ENCODE measurements at places on chromosomes 13 and 19.

- no peak for DNase-seq
Observed at GRCh38 chr19:18308948-18309325, 13.9 kb downstream of the LSM4 start.

- no peak for DNase-seq
Observed at GRCh38 chr13:40103864-40104263, 448.4 kb downstream of the COG6 start.

- DNase-seq = no peak
Observed at GRCh38 chr19:53055117-53055516, 10.6 kb downstream of the ERVV-2 start.

DNA sequence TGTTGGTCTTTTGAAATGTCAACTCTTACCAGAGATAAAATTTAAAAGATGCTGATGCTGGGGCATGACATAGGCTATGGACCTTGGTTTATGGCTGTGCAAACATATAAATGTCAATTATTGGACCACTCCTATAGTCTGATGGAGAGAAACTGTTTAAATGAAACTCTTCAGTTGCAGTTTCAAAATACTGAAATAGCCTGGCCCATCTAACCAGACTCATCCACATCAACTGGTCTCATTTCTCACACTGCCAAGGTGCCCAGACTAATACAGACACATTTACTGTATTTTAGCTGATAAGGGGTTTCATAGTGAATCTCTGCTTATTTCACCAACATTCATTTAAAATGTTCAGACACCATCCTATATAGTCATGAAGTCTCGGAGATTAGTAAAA lies 19.9 kb downstream of the SERPINE3 start:
- no peak for DNase-seq

GRCh38 chr13:44537248-44537647 lies 38.9 kb downstream of the TSC22D1 start:
- no peak for DNase-seq

DNA sequence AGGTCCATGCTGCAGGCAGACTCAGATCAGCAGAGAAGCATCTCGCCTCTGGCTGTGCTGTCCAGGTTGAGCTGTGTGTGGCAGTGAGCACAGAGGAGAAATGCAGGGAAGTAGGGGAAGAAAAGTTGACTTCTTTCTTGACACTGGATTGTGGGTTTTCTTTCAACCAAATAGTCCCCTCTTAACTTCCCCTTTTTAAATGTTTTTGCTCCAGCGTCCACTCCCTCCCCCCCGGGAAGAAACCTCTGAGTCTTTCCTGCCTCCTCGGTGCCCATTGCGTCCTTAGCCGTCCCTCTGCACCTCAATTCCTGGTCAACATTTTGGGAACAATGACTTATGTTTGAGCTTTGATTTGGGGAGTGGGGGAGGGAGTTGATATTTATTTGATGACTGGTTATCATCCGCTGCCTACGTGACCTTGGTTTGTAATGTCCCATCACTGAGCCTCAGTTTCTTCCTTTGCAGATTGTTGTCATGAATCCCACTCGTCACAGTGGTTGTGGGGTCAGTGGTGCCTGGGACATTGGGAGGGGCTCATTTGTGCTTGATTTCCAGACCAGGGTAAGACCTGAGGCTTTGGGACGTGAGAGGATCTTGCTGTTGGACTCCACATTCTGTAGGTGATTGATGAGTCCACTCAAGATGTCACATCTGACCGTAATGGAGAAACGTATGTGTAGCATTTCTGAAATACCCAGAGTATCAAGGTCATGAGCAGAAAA lies at the start of gene LILRB2:
LILRB2 (minus strand) TSS at position 104 of the 722 bp plus-strand sequence. CDS start 614 bp downstream, outside the sequence.
- no peak for DNase-seq

GRCh38 chr19:1389033-1389940 lies 5.6 kb downstream of the NDUFS7 start:
- no peak for DNase-seq

DNA sequence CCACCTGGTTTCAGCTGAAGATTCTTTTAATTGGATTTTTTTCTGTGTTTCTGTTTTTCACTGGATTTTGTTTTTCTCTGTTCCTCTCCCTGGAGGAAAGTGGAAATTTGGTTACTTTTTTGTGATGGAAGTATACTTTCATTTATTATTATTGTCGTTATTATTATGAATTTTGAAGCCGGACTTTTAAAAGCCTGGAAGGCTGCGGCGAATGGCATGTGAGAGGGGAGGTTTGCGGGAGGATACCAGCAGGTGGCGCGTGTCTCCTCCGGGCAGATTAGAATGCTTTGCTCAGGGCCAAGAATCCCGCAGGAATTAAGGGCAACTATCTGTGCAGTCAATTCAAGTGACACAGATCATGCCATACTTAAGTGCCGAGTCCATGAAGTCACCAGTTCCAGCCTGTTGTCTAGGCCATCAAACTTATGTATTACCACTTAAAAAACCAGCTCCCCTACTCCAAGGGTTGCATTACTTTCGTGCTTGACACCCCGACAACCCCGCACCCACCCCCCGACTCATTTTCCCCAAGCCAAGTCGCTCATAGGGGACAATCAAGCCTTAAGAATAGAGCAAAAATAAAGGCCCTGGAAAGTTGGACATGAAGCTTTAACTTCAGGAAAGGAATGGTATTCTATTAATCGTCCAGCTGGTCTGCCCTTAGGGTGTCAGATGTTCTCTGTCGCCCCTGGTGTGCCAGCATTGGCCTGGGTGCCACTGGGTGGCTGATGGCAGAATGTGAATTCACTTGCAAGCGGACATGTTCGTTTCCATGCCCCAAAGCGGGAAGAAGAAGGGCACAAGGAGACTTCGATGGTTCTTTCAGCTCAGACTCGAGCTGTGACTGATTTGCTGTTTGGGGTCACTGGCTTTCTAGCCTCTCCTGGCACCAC lies 1.3 kb upstream of the LRCH1 start:
- DNase-seq = peak; percentile 65

DNA sequence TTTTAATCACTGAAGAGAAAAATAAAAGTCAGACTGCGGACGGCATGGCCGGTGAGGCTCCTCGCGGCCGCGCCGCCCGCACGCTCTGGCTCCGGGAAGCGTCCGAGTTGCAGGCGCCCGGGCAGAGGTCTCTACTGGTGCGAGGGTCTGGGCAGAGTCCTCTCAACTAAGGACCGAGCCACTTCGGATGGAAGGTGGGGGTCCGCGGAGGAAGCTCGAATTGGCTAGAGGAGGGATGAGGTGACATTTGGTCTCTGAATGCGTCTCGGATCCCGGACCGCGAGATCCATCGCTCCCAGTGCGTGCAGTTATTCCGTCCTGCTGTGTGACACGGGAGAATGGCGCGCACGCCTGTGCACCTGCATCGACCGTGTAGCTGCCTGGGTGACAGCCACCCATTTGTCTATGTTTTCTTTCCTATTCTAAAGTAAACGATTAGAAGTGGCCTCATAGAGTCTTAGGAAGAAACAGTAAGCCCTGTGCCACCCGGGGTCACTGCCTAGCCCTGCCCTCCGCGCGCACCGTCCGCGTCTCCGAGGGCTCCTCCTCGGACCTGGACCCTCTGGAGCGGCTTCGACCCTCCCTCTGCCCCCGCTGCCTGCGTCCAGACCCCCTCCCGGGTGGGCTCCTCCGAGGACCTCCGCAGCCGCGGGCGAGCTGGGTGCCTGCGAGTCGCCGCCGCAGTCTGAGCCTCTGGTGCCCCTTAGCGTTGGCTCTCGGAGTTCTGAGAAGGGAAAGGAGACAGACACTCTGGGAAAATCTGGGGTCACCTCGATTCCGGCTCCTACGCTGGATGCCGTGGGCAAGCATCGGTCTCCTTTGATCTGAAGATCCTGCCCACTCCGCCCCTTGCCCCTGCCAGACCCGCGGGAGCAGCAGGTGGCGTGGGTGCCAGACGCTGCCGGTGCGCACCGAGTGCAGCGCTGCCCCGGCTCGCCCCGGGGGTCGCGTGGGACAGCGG lies 347.4 kb downstream of the LIG4 start:
- DNase-seq = peak; percentile 71

DNA sequence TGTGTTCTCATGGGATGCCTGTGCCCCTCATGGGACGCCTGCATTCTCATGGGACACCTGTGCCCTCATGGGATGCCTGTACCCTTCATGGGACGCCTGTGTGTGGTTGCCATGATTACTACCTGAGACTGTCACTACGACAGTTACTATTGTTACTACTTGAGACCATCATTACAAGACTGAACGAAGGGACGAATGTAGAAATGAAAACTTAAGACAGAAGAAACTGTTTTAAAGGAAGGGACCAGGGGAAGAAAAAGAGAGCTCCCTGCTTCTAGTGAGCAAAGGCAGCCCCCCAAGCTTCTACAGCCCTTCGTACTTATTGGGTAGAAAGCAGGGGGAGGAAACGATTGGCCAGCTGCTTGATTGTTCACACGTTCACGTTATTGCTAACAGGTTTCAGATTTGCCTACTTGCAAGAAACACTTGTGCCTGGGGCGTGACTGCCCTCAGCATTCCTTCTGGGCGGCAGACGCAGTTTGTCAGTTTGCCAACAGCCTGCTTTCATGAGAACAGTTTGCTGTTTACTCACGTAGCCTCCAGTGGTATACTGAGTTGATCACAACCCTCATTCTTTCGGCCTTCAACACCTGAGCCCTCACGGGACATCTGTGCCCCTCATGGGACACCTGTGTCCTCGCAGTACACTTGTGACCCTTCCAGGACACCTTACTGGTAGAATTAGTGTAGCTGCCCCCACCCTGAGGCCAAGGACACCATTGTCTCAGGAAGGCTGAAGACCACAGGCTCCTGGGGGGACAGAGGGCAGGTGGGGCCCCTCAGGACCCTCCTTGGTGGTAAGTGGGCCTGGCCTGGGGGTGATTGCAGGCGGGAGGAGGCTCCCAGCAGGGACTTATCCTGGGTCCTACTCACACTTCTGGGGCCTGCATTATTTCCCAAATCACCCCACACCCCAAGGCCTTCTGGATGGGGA lies 2.5 kb upstream of the S1PR4 start:
- DNase-seq = peak; percentile 72

GRCh38 chr19:58498316-58499020 lies 13.3 kb downstream of the SLC27A5 start:
- DNase-seq = no peak

DNA sequence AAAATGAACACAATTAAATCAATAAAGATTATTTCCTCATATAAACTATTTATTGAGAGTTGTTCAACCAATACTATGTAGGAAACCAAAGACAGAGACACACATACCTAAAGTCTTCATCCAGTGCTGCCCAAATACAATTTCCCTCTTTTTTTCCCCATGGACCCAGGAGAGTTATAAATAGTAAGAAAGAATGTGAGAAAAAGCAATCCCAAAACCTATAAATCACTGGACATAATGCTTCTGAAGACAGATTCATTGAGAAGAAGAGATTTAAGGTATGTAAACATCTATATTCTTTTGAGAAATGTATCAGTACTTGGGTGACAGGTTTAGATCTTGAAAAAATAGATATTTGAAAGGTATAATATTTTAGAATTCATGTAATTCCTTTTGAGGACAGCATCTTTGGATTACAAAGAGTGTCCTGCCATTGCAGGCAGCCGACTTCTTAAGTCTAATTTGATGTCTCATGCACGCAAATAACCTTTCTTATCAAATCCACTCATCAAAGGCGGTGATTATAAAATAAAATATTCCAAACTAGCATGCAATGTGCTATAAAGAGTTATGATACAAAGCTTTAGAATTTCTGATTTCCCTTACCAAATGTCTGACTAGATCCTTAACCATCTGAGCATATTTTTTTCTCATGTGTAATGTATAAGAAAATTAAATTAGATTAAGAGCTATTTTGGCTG lies 739.4 kb downstream of the LIG4 start:
- DNase-seq = no peak

- DNase-seq = peak; percentile 84
Observed at GRCh38 chr19:11496391-11497163, 9.1 kb downstream of the ZNF653 start.

DNA sequence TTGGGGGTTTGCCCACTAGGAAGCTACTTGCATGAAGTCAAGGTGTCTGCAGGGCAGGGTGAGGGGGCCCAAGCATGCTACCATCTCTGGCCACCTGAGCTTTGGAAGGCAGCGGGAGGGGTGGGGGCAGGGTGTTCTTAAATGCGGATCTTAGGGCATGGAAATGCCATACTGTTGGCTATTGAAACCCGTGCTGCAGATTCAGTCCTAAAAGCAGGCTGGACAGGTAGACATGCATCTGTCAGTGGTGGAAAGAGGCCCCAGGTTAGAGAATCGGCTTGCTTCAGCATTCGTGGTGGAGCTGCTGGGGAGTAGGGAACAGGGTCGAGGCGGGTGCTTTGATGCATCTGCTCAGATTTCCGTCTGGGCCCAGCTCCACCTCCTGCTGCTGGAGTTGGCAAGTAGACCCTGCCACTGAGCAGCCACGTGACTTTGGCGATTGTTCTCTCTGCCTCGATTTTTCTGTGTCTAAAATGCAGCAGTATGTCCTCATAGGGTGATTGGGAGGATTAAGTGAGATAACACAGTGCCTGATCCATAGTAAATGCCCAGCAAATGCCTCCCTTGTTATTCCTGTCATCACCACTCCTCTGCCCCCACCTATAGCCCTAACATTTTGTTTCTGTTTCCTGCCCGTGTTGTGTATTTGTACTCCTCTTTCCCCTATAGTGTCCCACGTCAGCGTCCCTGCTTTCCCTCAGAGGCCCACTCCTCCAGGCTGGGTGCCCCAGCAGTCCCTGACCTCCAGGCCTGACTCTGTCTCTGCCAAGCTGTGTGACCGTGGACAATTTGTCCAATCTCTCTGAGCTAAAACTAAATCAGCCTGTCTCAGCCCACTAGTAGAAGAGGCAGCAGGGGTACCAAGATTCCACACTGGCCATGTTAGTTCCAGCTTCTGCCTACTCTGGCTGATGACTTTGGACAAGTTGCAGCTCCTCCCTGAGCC lies 5.8 kb downstream of the PPP1R37 start:
- DNase-seq = no peak

GRCh38 chr13:112719556-112719955 lies 29.7 kb downstream of the ATP11A start:
- no peak for DNase-seq

DNA sequence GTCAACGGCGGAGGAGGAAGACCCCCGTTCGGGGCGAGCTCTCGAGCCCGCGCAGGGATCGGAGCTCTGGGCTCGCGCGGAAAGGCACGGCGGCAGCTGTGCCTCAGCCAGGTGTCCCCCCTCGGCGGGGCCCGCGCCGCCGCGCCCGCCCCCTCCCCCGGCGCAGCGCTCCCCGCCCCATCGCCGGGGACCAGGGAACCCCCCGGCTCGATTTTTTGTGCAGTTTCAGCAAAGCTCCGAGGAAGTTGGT lies 110.0 kb downstream of the KCNRG start:
- no peak for DNase-seq

- DNase-seq = no peak
Observed at GRCh38 chr13:40626561-40626960, 39.9 kb downstream of the FOXO1 start.

DNA sequence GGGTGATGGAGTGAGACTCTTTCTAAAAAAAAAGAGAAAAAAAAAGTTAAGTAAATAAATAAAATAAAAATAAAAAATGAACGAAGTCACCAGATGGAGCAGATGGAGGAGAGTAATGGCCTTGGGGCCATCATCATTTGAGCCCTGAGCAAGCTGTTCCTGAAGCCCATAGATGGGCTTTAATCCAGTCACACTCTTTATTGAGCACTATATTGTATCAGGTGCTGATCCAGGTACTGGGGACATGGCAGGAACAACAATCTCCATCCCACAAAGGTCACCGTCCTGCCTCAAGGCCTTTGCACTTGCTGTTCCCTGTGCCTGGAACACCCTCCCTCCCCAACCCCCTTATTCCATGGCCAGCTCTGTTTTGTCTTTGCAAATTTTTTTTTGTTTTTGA lies 3.9 kb upstream of the ADAMTS10 start:
- DNase-seq = no peak
